Testis (tissue), 5 donors: ENCODE measurements at places on chromosomes 4 and X. TPM values are rescaled to one million over a fixed set of nuclear protein-coding genes. Genes with fewer than 3 reads are reported as not detected.

GRCh38 chr4:148315049-148315448 lies 127.2 kb downstream of the NR3C2 start:
- no peak overlapping the region for H3K27ac ChIP-seq
- DNase-seq, result no peak
- H3K36me3 ChIP-seq, result no peaks in the 10 kb centered on the region
- H3K4me3 ChIP-seq, result no peak overlapping the region
- H3K27me3 ChIP-seq, result no peaks in the 10 kb centered on the region
- peaks cover 21% of the 10 kb centered on the region for H3K4me1 ChIP-seq

GRCh38 chr4:48267574-48267973 lies 2.1 kb downstream of the TEC start:
- no peaks in the 10 kb centered on the region for H3K27me3 ChIP-seq
- DNase-seq, result no peak
- no peak overlapping the region for H3K4me3 ChIP-seq

- peak overlapping the region; percentile 95 for H3K4me3 ChIP-seq
- DNase-seq, result peak; percentile 77
- H3K36me3 ChIP-seq, result no peaks in the 10 kb centered on the region
- no peaks in the 10 kb centered on the region for H3K27me3 ChIP-seq
- peak overlapping the region; percentile 99 for H3K27ac ChIP-seq
Observed at GRCh38 chr4:39637586-39638353, 895 bp downstream of the SMIM14 start.

- DNase-seq, result no peak
- H3K36me3 ChIP-seq, result no peaks in the 10 kb centered on the region
- H3K4me3 ChIP-seq, result no peak overlapping the region
- no peaks in the 10 kb centered on the region for H3K27me3 ChIP-seq
- H3K27ac ChIP-seq, result no peak overlapping the region
- no peaks in the 10 kb centered on the region for H3K4me1 ChIP-seq
Observed at GRCh38 chr4:81330018-81330417, 115.0 kb upstream of the PRKG2 start.

- no peak for DNase-seq
- no peaks in the 10 kb centered on the region for H3K36me3 ChIP-seq
- no peak overlapping the region for H3K27ac ChIP-seq
Observed at GRCh38 chr4:185754961-185755360, 57.0 kb downstream of the SORBS2 start.

Gene GRIA3
- total RNA-seq, result 2.4 TPM
